CD8-positive, alpha-beta memory T cell (primary cell): ENCODE measurements at places on chromosomes 2 and 18.

GRCh38 chr2:186455613-186456012, 30.4 kb upstream of the ZC3H15 start:
- no peak for DNase-seq

GRCh38 chr2:40358783-40359182, 93.1 kb downstream of the SLC8A1 start:
- no peak for DNase-seq

- DNase-seq, result no peak
Observed at GRCh38 chr2:7428454-7429204, 511.4 kb downstream of the RNF144A start.

DNA sequence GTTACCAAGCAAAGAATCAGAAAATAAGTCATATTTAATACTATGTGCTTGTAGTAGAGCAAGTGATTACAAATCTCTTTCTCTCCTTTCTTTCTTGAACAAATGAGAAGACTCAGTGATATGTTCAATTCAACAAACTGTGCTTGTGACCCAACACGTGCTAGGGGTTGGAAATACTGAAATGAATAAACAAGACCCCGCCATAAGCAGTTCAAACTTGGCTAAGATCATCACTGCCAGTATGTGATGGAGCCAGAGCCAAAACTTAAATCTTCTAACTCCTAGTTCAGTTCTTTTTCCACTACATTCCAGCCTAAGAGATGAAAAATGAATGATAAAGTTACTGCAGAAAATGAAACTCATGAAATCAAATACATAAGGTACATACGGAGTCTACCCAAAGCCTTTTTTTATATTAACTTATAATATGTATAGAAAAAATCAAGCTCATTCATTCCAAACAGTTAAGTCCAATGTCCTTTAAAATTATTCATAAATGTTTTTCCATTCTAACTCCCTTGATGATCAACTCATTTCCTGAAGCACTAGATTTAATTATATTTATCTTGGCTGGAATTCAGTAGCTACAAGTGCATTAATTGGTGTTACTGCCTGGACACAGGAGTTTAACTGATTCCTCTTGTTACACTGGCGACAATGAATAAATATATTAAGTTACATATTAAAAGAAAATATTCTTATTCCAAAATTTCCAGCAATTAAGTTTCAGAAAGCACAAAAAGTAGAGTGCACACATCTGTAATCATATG, 36.0 kb downstream of the GALNT3 start:
- DNase-seq, result no peak

GRCh38 chr18:63109022-63109421, 210.5 kb downstream of the BCL2 start:
- no peak for DNase-seq

DNA sequence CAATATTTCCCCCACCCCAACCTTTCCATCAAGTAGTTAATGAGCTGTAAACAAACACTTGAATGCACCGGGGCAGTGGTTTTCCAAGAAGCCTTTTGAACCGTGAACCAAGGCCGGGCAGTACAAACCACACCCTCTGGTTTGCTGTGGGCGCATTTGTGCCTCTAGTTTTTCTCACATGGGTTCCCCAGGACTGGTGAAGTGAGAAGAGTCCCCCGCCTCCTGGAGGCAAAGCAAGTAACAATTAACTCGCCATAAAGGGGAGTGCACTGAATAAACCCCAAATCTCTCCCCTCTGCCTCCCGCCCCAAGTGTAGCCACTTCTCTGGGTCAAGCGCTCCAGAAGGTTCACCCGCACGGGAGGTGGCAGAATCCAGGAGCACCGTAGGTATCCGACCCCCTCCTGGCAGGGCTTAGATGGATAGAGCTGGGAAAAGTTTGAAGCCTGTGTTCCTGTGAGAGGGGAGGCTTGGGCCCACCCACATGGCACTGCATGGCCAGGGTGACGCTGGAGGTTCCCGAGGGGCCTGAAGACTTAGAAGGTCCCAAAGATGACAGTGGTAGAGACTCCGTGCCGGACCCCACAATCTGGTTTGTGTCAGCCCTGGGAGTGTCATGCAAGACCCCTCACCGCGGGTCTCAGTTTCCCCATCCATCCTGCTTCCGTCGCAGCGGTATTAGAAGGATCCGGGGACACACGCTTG, 182.2 kb downstream of the SMAD2 start:
- no peak for DNase-seq

DNA sequence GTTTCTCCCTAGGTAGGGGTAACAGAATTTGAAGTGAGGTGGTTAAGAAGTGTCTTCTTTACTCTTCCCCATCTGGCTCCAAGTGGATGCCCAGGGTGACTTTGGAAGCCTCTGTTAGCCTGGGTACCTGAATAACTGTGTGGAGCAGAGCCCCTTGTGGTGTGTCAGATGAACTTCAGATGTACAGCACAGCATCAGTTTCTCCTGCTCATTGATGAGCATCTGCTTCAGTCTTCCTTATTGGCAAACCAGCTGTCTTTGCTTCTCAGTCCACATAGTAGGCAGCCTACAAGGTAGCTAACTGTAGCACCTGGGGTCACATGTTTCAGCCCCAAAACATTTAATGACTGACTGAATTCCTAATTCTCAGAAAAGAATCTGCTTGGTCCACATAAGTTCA, 56.2 kb upstream of the ATP8B1 start:
- no peak for DNase-seq

DNA sequence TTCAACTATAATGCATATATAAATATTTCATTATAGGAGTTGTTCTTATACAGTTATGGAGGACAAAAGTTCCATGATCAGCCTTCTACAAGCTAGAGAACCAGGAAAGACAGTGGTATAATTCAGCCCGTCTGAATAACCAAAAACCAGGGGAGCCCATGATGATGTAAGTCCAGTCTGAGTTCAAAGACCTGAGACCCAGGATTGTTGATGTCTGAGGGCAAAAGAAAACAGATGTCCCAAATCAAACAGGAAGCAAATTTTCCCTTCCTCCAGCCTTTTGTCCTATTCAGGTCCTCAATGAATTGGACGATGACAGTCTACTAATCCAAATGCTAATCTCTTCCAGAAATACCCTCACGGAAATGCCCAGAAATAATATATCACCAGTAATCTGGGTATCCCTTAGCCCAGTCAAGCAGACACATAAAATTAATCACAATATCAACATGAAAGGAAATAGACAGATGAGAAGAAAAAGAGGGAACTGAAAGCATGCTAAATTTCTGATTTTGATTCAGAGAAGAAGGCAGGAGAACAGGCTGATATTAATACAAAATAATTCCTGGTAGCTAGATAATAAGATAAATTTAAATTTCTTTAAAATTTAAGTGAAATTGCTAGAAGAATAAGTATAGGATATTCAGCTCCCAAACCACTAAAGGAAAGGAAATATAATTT, 255.6 kb upstream of the CTAGE1 start:
- no peak for DNase-seq

GRCh38 chr2:185291035-185291647, 447.5 kb upstream of the FSIP2 start:
- DNase-seq, result no peak

DNA sequence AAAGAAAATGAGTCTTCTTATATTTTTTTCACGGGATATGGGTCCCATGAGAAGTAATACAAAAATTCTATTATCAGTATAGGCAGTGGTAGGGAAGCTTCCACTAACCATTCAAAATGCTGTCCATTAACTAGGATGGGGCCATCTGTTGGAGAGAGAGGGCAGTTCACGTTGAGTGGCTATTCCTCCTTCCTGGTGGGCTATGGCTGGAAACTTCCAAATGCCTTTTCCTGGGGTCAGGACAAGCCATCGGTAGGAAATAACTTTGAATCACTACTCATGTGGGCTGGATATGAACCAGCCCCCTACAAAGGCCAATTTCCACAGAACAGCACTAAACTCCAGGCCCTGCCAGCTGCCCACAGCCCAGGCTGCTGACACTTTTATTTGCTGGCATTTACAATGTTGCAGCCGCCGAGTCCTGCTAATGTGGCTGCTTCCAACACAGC, 156.1 kb upstream of the HNRNPA3 start:
- no peak for DNase-seq

- DNase-seq, result no peak
Observed at GRCh38 chr2:122999258-122999657, 1025.8 kb upstream of the CNTNAP5 start.

GRCh38 chr18:27110319-27110718, 74.8 kb downstream of the CHST9 start:
- no peak for DNase-seq

- no peak for DNase-seq
Observed at GRCh38 chr2:38065502-38066135, 10.3 kb downstream of the CYP1B1 start.

DNA sequence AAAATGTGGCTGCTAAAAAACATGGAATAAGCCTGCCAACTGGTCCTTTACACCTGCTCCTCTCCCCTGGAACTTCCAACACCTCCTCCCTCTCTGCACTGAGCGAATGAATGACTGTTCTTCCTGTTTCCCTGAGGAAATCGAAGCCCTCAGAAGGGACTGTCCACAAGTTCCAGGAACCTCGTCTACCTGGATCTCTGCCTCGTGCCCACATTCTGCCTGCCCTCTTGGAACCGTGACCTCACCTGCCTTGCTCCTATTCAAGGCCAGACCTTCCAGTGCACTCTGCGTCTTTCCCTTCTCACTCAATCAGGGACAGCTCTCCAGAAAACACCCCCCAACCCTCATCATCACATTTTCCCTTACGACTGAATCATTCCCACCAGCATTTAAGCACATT, 4.4 kb upstream of the CAB39 start:
- no peak for DNase-seq

GRCh38 chr2:215731108-215731658, 282.2 kb downstream of the MREG start:
- no peak for DNase-seq

- no peak for DNase-seq
Observed at GRCh38 chr18:23324056-23324811, 128.9 kb upstream of the RIOK3 start.

- no peak for DNase-seq
Observed at GRCh38 chr2:37767959-37768925, 96.8 kb upstream of the CDC42EP3 start.

DNA sequence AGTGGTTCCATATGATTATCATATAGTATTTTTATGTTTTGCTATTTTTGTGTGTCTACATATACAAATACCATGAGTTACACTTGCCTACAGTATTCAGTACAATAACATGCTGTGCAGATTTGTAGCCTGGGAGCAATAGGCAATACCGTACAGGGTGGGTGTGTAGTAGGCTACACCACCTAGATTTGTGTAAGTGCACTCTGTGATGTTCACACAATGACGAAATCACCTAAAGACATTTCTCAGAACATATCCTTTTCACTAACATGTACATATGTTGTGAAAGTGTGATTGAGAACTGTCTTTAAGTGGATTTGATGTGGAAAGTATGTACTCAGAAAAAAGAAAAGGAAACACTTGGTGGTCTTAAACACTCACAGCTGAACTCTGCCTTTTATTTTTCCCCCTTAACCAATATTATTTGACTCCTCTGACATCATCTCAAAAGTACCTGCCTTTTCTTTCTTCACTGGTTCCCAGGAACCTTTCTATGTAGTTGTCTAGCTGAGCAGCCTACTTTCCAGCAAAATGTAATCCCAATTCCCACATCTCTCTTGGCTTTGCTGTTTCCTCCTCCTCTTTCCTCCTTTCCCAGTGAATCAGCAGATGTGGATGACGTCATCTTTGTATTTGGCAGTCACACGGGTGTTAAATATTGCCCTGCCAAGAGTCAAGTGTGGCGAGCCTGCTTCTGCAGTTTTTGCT, 47.7 kb downstream of the OSBPL6 start:
- DNase-seq, result no peak

DNA sequence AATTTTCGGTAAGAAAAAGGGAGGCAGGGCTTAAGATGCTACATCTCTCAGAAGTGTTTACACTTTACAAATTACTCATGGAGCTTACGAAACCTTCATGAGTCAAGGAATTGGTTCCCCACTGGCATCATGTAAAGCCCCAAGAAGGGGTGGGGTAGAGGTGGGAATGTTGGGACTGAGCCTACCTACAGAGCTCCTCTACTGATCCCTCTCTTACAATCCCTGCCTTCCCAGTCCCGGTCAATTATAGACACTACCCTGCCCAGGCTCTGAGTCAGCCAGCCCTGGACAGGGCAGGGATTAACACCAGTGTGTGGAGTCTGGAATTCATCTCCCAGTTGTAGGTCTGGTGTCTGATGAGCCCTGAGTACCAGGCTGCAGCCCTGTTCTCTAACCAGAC, 248.9 kb downstream of the PAX3 start:
- no peak for DNase-seq
